Naive B cell (primary cell): ENCODE measurements at places on chromosomes 6 and 20. TPM values are rescaled to one million over a fixed set of nuclear protein-coding genes. Genes with fewer than 3 reads are reported as not detected.

DNA sequence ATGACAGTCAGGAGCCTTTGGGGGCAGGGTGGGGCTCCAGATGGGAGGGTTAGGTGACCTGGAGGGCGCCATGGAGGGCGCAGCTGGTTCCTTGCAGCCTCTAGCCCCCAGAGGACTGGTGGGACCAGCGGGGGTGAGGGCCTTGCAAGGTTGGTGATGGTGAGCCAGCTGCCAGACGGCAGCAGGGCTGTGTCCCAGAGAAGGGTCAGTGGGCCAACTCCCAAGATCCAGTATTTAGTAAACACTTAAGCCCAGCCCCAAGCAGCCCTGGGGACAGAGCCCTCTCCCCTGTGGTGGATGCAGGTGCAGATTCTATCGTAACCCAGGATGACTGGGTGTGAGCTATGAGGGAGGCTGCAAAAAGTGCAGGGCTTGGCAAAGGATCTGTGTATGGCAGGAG, 201.5 kb upstream of the RNF24 start:
- DNase-seq, result no peak

FKBP1C gene
- 0.39 TPM for polyA plus RNA-seq

DNA sequence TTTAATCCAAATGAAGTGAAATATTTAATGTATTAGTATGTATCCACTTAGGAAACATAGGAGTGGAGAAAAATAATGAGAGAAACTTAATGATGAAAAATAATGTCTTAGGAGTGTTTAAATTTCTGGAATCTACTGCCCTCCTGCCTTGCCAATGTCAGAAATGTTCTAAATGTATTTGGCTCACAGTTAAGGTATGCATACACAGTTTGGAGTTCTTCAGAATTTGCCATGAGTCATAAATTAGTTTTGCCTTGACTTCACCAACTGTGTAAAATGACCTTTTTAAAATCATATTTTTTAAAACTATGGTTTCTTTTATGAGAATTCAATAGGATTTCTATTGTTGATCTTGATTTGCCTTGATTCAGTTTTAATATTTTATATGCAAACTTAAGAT, 191.7 kb upstream of the HSF2 start:
- DNase-seq, result no peak

MROH8 gene
- polyA plus RNA-seq, result 2.2 TPM

- DNase-seq, result no peak
These were observed 72.3 kb downstream of the OR2B2 start for GRCh38 chr6:27839626-27840475.

GMNN gene
- 3.0 TPM for polyA plus RNA-seq

DNA sequence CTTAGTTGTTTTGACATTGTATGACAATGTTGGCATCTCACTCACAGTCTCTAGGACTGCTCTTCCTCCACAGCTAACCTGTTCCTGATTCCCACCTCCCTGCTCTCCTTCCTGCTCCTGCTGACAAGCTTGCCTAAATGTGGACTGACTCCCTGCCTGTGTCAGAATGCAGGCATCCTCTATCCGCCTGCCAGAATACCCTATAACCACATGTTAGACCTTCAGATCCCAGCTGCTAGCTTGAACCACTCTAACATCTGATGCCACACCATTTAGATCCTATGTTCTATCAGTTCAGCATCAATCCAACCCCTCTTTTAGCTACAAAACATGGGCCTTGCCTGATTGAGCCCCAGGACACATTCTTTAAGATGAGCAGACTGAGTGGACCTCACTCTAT, 12.2 kb downstream of the FILIP1 start:
- DNase-seq, result no peak

DNA sequence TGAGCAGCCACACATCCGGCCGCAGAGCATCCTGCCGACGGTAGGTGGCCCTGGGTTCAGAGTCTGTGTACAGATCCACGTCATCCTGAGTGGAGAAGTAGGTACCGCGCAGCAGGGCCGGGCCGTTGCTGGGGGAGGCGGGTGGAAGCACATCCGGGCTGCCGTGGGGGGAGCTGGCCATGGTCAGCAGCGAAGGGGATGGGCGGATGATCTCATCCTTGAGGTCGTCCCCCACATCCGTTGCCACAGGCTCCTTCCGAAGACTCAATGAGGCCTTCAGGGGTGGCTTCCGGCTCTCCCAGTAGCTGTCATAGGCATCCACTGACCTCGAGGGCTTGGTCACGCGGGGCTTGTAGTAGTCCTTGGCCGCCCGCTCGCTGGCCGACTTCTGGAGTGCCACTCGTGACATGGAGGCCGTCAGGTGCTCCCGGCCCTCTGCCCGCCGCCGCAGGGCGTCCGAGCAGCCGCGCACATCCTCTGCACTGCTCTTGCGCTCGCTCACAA, 9.2 kb downstream of the SPATA2 start:
- DNase-seq, result no peak

- DNase-seq, result peak; percentile 7
These were observed 87.2 kb downstream of the FKBP5 start for GRCh38 chr6:35601331-35602132.

SPDEF gene
- polyA plus RNA-seq, result not detected

- no peak for DNase-seq
These were observed 11.0 kb downstream of the RIPOR2 start for GRCh38 chr6:24924580-24925356.

DNA sequence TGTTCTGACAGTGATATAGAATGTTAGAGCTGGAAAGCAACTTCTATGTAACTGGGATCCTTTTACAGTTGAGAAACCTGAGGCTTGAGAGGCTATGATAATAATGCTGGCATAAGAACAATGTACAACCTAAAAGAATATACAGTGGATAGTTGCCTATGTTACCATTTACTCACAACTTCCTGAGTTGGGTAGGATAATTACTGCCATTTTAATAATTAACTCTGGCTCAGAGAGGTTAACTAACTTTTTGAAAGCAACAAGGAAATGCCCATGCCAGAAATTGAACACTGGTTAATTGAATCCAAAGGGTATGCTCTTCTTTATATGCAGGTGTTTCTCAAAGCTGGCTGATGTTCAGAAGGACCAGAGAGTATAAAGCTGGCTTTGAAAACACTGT, 530.7 kb upstream of the MAP3K7 start:
- DNase-seq, result no peak

GRCh38 chr6:168198302-168199180, 119.5 kb upstream of the FRMD1 start:
- DNase-seq, result no peak

SNX5 gene
- polyA plus RNA-seq, result 120 TPM

DNA sequence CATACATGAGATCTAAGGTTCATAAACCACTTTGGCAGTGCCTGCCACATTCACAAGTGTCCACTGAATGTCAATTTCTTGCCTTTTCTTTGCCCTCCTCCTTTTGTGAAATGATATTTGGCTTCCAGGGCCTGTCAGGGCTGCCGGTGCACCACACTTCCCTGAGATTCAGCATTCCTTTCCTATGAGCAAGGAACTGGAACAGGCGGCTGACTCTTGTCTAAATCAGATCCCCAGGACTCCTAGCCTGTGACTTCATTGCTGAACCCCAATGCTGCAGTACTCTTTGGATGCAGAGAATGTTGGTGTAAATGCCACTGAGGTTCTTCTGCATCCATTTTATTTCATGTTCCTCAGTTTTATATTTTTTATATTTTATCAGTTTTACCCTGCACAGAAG, 172.2 kb downstream of the ARID1B start:
- no peak for DNase-seq

- no peak for DNase-seq
These were observed 44.2 kb upstream of the FAM50B start for GRCh38 chr6:3804964-3805363.

GRCh38 chr6:167778497-167779128, 48.1 kb upstream of the AFDN start:
- no peak for DNase-seq

DNA sequence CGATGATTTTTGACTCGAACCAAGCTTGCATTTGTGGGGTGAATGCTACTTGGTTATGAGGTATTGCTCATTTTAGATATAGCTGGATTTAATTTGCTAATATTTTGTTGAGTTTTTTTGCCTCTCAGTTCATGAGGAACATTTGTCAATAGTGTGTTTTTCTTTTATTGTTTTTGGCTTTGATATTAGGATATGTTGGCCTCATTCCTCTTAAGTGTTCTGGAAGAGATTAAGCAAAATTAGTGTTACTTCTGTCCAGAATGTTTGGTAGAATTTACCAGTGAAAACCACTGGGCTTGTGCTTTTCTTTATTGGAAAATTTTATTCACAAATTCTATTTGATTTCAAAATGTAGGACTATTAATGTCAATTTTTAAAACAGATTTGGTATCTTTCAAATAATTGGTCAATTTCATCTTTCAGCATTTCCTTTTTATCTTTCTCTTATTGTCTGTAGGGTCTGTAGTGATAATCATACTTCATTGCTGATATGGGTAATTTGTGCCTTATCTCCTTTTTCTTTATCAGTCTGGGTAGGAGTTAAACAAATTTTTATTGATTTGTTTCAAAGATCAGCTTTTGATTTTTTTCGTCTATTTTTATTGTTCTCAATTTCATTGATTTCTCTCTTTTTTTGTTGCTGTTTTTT, 14.1 kb downstream of the AIG1 start:
- DNase-seq, result no peak
